Nephron progenitor cell (in vitro differentiated cells): ENCODE measurements at places on chromosomes 7 and 10.

DNA sequence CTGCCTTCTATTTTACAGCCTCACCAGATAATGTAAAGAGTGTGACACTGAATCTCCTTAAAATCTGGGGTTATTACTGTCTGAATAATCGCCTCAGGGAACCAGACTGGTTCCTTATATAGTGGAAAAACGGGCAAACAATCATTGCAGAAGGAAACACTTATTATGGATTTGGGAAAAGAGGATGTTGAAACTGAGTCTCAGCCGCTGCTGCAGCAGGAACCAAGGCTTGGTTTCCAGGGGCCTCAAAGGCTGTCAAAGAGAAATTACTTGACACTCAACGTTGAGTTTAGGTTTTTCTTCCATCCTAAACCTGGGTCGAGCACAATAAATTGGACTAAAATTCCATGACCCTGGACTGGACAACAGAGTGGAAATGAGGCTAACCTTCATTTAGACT, 103.8 kb upstream of the AHR start:
- DNase-seq: no peak

GRCh38 chr10:69232252-69232651, 12.1 kb downstream of the HKDC1 start:
- no peak for DNase-seq

GRCh38 chr10:110075686-110076085, 67.9 kb downstream of the ADD3 start:
- no peak for DNase-seq

GRCh38 chr7:139543801-139544603, 20.5 kb downstream of the CLEC2L start:
- peak; percentile 31 for DNase-seq

- no peak for DNase-seq
Measured at GRCh38 chr7:66631471-66631870, 2.8 kb downstream of the KCTD7 start.

- DNase-seq: no peak
Measured at GRCh38 chr10:118840071-118840775, 85.5 kb upstream of the CACUL1 start.

- no peak for DNase-seq
Measured at GRCh38 chr7:157905651-157906461, 569.1 kb downstream of the DNAJB6 start.

- DNase-seq: no peak
Measured at GRCh38 chr10:34323192-34323591, 491.9 kb downstream of the PARD3 start.

- no peak for DNase-seq
Measured at GRCh38 chr10:4310172-4310571, 515.8 kb upstream of the AKR1E2 start.

GRCh38 chr10:68135362-68135761, 26.1 kb downstream of the MYPN start:
- no peak for DNase-seq

DNA sequence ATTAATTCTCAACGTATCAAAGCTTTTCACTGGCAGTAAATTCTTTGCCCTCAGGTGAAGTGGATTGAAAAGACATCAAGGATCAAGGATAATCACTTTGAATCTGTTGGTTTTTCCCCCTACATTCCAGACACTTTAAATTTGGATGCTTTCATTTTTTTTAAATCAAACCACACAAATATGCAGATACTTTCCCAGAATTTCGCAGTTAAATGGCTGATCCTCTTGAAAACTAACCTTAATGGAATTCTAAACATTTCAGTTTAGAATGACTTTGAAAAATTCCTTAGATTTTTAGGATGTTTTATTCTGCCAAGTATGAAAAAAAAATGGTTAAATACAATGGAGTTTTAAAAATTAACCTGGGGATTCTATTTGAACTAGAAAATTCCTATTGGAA, 325.9 kb downstream of the GFRA1 start:
- DNase-seq: no peak

GRCh38 chr7:47724335-47724982, 142.5 kb upstream of the TNS3 start:
- DNase-seq: no peak

GRCh38 chr10:133258066-133258817, 18.4 kb downstream of the ADAM8 start:
- DNase-seq: no peak

DNA sequence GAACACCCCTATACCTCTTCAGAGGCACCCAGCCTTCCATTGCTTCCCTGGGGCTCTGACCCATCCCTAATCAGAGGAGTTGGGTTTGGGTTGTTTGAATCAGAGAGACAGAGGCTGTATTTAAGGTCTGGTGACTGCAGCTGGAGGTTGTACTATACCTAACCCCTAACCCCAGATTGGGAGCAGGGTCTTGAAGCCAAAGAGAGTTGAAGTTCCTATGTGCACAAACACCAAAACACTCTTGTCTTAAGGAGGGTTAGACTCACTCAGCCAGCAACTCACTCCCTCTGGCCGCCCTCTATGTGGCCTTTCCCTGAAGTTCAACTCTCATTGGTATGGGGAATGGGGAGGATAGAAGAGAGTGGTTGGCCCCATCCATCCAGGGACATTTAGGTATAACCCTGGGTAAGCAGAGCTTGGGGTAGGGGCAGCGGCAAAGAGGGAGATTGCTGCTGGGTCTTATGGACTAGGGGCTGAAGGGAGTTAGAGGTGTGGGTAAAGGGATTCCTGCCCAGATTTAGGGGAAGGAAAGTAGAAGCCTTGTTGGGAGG, 80.0 kb downstream of the PAX2 start:
- no peak for DNase-seq

DNA sequence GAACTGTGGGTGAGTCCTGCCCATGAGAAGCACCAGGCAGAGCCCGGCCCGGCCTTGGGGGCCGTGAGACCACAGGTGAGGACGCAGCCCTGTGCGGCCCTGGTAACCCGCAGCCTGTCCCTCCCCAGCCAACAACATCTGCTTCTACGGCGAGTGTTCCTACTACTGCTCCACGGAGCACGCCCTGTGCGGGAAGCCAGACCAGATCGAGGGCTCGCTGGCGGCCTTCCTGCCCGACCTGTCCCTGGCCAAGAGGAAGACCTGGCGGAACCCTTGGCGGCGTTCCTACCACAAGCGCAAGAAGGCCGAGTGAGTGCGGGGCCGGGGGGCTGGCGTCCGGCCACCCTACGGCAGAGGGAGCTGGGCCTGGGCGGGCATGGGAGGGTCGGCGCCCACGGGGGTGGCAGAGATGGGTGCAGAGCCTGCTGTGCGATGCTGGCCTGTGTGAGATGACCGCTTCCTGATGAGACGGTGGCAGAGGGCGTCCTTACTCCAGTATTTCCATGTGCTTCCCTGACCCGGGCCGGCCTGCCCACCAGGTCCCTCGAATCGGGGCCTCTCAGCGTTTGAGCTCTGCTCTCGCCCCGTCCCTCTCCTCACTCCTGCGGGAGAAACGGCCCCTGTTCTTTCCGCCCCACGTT, 34.1 kb upstream of the FOXL3 start:
- no peak for DNase-seq

GRCh38 chr7:93148144-93148543, at the start of gene SAMD9L:
Gene SAMD9L, minus strand, starts transcription at chr7:93148385. Its CDS starts 12,414 bp downstream, at chr7:93135971.
- DNase-seq: no peak
